Osteocyte (in vitro differentiated cells): ENCODE measurements at places on chromosomes 5 and 9.

DNA sequence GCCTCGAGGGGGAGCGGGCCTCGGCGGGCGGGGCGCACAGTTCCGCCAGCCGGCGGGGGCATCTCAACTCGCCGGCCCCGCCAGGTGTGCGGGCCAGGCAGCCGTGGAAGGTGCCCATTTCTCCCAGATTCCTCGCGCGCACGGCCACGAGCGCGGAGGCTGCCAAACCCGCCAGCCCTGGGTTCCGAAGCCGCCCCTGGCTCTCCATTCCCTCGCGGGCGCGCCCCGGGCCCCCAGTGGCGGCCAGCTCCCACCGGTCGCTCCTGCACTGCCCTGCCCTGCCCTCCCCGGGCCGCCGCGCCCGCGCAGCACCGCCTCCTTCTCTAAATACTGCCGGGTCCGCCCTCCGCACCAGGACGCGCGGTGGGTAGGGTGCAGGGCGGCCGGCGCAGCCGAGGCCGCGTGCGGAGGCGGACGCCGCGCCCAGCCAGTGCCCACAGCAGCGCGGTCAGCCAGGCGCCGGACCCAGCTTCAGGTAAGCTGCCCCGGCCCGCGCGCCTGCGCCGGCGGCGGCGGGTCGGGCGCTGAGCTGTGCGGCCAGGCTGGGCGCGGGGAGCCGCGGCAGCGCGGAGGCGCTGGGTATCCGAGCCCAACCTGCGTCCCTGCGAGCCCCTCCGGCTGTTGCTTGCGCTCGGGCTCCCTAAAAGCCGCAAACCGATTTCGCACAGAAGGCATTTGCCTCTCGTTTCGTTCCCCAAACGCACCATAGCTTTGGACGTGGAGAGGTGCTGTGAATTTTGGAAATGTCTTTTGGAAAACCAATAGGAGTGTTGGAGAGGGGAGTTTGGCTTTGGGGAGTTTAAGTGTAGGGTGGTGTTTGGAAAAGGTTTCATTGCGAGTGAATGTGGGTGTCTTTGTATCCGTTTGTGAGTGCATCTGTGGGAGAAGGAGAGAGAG is at the start of gene TMEM171:
TMEM171 (plus strand) TSS at position 354 of the 897 bp plus-strand sequence. CDS start 2,799 bp downstream, outside the sequence.
- peak; percentile 84 for DNase-seq

GRCh38 chr9:35915681-35916294 is 6.5 kb downstream of the SPAAR start:
- no peak for DNase-seq

DNA sequence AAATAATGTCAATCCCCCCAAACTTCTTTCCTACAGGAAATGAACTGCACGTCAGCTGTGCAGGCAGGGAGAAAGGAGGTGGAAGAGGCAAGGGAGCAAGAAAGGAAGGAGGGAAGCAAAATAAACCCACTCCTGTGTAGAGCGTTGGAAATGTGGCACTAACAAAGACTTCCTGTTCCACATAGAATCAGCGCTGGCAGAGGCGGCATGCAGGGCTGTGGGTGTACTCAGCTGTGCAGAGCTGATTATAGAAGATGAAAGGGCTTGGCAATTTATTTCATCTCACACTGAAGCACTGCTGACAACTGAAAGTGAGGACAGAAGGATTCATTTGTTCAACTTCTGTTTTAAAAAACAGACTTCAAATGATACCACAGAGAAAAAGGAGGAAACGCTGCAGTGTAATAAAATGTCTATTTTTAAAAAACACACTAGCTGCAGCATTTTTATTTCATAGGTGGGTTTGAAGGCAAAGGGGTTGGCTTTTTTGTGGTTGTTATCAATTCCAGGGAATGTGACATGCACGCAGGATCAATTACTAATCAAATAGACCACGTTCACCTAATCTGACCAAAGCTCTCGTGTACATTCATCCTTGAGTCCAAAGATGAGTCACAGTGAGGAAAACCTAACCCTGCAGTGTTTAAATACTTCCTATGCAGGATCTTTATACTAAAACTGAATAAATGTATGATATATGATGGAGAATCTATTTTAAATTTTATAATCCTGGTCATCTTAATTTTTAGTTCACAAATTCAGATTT is 583.5 kb downstream of the ZNF608 start:
- DNase-seq = no peak

GRCh38 chr5:142627383-142628217 is 58.3 kb downstream of the FGF1 start:
- DNase-seq = no peak

DNA sequence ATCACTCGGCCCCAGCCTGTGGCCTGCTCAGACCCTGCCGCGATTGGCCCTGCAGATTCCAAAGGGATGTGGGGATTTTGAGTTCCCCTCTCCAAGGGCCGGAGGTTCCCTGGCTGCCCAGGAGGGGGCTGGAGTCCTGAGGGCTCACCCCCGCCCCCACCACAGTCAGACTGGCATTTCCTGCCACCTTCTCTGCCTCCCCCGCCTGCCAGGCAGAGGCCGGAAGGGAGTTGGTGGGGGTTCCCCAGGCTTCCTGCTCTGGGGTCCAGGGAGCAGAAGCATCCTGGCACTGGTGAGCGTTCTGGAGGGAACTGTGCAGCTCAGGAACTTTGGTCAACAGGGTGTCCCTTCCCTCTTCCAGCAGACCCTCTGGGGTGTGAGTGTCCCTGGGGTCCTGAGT is 70.6 kb downstream of the RXRA start:
- no peak for DNase-seq

GRCh38 chr5:133635051-133635450 is 22.7 kb upstream of the FSTL4 start:
- DNase-seq = no peak

GRCh38 chr5:153559926-153560325 is 69.5 kb downstream of the GRIA1 start:
- DNase-seq = no peak

DNA sequence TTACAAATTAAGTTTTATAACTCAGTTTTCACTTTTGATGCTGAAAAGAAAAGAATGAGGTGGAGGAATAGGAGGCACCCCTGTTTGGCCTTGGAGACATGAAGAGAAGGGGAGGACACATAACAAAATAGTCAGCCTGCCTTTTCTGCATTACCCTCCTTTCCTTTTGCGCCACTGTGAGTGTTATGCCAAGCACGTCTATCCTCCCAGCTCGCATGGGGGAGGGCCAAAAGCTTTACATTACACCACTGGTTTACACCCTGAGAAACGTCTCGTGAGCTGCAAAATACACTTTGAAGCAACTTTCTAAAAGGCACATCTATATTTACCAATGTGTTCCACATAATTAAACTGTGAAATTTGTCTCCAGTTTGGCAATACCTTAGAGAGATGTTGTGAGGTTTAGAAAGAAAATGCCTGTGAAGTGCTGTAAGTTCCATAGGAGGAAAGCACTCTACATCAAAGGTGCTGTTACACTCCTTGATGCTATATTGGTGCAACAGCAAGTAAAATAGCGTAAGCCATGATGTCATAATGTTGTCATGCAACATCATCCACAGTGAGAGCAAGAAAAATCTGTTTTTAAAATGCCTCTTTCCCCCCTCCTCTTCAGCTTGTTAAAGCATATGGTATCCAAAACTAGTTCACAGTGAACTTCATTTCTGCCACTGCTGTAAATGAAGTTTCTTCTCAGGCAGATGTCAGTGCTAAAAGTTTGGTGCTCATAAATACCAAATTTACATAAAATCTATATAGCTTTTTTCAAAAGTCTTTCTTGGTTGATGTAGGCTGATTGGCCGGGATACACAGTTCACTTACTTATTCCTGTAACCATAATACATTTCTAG is 50.3 kb downstream of the CETN3 start:
- DNase-seq = no peak

DNA sequence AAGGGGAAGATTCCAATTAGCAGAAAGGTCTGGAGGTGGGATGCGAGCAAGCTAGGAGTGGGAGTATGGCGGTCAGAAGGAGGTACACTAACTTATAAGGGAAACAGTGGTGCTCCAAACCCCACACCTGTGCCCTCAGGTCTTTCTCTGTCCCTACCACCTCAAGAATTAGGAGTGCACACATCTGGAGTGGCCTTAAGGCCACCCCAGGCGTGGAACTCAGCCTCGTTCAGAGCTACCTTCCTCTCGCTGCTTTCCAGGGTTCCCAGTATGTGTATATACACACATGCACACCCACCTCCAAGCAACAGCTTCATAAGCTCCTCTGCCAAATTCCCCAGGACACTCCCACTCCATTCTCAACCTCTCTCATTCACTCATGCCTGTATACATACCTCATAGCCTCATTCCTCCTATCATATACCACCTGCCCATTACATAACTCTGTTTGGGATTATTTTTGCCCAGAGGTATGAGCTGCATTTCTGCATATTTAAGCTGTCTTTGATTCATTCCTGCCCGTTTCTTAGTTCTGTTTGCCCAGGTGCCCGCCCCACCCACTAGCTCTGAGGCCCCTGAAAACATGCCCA is 118.7 kb downstream of the PSD2 start:
- peak; percentile 59 for DNase-seq

GRCh38 chr5:150000990-150001659 is 586 bp downstream of the HMGXB3 start:
- DNase-seq = no peak

DNA sequence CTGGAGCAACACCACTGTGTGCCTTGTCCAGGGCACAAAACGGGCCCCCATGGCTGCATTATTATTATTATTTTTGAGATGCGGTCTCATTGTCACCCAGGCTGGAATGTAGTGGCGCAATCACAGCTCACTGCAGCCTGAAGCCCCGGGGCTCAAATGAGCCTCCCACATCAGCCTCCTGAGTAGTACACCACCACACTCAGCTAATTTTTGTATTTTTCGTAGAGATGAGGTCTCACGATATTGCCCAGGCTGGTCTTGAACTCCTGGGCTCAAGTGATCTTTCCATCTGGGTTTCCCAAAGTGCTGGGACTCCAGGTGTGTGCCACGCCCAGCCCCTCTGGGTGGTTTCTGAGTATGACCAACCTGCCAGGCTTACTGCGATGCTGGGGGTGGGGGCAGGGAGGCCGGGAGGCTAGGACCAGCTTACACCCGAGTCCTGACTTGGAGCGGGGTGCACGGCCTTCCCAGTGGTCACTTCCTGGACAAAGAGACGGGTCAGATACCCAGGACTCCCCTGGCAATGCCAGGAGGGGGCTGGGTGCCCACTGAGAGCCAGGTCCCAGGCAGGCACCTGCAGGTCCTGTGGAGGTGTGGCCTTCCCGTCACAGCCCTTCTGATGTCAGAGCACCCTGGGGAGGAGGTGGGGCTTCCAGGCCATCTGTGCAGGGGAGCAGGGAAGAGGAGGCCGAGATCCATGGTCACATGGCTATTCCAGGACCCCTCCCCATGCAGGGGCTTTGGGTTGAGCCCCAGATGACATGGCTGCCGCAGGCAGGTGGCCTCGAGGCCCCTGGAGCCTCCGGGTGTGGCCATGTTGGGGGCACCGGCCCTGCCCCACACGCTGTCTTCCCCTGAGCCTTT is 8.3 kb upstream of the NRARP start:
- no peak for DNase-seq

GRCh38 chr9:109794361-109795012 is 14.5 kb downstream of the PALM2AKAP2 start:
- DNase-seq = no peak

DNA sequence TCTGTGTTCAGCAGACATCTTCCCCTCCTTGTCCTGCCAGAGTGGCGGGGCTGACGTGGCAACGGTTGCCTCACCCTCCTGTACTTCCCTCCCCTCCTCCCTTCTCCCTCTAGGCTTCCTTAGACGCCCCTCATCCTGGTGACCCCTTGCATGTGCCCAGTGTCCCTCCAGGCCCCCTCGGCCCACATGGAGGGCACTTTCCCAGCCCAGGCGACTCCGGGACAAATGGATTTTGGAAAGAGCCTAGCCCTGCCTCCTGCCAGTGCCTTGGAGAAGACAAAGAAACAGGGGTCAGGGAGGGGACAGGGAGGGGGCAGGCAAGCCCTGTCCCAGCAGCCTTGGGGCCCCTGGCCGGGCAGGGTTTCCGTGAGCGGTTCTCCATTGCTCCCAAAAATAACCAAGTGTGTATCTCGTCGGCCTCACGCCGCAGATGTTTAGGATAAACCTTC is 38.3 kb upstream of the NEURL1B start:
- no peak for DNase-seq

DNA sequence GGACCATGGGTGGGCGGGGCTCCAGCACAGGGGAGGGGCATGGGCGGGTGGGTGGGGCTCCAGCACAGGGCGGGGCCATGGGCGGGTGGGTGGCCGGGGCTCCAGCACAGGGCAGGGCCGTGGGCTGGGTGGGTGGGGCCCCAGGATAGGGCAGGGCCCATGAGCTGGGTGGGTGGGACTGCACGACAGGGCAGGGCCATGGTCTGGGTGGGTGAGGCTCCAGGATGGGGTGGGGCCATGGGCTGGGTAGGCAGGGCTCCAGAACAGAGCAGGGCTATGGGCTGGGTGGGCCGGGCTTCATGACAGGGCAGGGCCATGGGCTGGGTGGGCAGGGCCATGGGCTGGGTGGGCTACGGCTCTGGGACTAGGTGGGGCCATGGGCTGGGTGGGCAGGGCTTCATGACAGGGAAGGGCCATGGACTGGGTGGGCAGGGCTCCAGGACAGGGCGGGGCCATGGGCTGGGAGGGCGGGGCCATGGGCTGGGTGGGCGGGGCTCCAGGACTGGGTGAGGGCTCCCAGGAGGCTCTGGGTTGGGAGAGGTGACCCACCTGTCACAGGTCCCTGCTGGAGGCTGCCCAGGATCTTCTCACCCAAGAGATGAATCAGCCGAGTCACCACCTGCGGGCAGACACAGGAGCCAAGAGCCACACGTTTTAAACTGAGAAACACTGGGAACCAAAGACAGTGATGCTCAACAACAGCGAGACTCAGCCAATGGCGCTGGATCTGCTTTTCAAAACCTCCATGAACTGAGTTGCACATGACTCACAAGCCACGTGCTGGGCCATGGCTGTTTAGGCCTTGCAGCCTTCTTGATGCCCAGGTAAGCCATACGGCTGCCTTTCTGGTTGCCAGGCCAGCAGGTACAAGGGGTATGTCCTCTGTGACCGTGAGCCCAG is 33.6 kb upstream of the NSMF start:
- no peak for DNase-seq

- no peak for DNase-seq
Measured at GRCh38 chr5:1029282-1029944, 20.8 kb downstream of the NKD2 start.

DNA sequence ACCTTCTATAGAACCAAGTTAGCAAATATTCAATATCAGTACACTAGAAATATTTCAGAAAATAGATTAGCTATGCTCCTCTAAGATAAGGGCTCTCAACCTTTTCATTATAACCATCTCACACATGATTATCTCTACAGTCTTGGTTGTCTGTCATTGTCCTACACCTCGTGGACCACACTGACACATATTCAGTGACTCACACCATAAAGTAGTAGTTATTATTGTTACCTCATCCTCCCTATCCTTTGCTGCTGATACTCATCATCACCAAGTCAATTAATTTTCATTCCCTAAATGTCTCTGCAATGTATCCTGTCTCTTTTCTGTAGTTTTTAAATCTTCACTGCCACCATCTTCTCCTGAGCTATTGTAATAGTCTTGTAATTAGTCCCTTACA is 1309.2 kb upstream of the C9orf72 start:
- DNase-seq = no peak

- DNase-seq = no peak
Measured at GRCh38 chr5:65184780-65185179, 296.9 kb downstream of the ADAMTS6 start.

GRCh38 chr5:134227259-134227658 is 1.4 kb upstream of the PPP2CA start:
- DNase-seq = no peak
